Nephron progenitor cell (in vitro differentiated cells): ENCODE measurements at places on chromosomes 4 and X.
A peak's percentile ranks its signal among the peaks of the same experiment; 100 is the strongest.

GRCh38 chr4:181301735-181302710 is 941.2 kb upstream of the TENM3 start:
- peak; percentile 55 for DNase-seq

- no peak for DNase-seq
Measured at GRCh38 chrX:43121637-43122036, 343.7 kb upstream of the PPP1R2C start.

DNA sequence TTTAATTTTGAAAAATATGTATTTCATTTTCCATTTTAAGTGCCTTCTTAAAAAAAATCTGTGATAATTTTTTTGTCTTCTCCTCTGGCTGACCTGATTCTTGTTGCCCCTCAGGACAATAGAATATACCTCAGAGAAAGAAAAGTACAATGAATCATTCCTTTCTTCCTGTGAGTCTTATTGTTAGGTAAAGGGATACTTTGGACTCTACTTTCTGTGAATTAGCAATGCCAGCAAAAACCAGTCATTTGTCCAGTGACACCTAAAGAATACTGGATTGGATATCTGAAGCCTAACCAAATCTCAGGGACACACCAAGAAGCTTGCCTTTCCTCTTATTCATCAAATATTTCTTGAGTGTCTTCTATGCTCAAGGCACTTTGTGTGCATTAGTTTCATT is 102.1 kb downstream of the AREG start:
- DNase-seq = no peak

DNA sequence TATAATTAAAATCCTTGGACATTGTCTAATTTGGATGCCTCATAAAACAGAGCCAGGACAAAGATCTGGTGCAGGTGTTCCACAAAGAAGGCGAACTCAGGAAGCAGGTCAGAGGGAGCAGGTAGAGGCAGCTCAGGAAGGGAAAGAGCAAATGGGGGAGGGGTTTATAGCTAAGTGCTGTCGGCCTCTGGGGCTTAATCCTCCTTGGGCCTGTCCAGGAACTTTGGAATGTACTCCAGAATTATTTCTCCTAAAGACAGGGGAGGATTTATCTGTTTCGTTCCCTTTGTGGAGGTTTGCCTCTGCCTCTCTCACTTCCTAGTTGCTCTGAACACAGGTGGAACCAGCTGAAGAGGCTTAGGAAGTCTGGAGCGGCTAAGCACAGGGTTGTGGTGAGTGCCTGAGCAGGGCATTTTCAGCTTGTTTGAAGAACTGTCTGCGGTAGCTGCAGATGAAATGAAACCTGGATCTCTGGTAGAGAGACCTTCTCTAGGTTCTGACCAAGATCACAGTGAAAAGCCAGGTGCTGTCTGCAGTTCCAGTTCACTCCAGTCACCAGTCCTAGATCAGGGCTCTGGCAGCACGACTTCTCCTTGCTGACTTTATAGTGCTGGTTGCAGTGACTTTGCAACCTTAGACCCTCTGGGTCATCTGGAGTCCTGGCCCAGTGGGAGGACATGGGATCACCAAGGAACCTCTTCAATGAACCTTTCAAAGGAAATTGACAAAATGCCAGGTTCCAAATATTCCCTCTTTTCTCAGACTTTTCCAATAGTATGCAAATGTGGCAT is 519.2 kb downstream of the PCDH10 start:
- DNase-seq = no peak

DNA sequence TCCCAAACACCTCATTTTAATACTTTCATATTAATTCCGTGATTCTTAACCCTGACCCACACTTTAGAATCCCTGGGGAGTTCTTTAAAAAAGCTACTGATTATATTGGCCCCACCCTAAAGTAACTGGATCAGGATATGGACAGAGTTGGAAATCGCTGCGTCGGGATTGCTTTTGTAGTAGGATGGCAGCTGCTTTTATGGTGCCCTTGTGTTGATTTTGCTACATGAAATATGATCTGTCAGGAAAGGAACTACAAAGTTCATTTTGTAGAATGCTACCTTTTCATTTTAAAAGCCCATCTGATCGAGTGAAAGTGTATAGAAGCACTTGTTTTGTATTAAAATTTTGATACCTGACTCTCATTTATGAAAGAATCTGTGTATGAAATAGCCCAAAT is 43.6 kb downstream of the TMEM131L start:
- DNase-seq = no peak

GRCh38 chrX:153861151-153861550 is 24.8 kb downstream of the L1CAM start:
- no peak for DNase-seq

DNA sequence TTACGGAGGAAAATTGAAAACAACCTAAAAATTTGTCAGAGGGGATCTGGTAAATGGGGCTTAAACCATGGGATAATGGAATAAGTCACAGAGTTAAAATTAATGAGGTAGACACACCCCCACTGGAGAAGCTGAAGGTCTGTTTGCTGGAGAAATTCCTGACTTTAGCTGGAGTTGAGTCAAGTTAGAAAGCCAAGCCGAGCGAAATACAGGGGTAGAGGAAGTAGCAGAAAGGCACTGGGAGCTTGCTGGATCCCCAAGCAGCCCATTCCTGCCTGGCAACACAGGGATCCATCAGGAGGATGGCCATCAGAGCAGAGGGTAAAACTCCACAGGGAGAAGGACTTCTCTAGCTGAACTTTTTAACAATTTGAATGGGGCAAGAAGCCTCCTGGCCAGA is 163.8 kb downstream of the ATRX start:
- no peak for DNase-seq

- DNase-seq = no peak
Measured at GRCh38 chr4:136898590-136899248, 633.6 kb downstream of the PCDH18 start.

DNA sequence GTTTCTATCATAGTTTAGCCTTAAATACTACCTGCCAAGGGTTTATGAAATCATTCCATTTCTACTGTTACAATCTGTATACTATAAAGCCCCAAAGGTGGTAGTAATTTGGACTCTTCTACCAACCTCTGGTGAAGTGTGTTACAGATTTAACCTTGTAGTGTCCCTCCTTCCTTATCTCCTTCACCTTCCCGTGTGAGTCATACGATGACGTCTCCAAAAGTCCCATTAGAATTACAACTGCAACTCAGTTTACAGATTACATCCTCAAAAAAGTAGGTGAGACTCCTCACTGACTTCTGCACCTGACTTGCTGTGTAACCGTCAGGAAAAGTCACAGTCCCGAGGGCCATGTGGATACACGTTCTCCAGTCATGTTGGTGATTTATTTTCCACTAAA is 219.0 kb downstream of the DCTD start:
- DNase-seq = no peak

GRCh38 chr4:159240046-159240445 is 137.2 kb downstream of the RAPGEF2 start:
- DNase-seq = no peak

DNA sequence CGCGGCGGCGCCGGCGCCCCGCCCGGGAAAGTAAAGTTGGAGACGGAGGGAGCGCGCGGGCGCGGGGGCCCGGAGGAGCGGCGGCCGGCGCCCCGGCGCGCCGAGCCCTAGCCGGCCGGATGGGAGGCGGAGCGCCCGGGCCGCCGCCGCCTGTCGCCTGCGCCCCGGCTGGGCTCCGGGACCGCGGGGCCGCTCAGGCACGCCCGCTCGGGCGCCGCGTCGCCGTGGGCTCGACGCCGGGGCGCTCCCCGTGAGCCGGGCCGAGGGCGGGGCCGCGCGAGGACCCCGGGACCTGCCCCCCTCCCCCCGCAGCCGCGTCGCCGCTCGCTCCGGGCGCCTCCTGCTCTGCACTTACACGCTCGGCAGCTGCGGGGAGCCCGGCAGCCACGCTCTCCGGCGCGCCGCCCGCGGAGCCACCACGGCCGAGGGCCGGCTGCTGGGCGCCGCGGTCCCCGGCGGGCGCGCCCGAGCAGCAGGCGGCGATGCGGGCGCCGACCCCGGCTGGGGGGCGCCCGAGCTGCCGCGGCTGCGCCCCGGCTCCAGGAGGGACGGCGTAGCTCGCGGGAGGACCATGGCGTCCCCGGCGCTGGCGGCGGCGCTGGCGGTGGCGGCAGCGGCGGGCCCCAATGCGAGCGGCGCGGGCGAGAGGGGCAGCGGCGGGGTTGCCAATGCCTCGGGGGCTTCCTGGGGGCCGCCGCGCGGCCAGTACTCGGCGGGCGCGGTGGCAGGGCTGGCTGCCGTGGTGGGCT is at the start of gene ADRA2C:
Gene ADRA2C, plus strand, starts transcription at position 350 of the 749 bp plus-strand sequence. Its CDS starts 222 bp downstream, at position 572.
- peak; percentile 64 for DNase-seq

DNA sequence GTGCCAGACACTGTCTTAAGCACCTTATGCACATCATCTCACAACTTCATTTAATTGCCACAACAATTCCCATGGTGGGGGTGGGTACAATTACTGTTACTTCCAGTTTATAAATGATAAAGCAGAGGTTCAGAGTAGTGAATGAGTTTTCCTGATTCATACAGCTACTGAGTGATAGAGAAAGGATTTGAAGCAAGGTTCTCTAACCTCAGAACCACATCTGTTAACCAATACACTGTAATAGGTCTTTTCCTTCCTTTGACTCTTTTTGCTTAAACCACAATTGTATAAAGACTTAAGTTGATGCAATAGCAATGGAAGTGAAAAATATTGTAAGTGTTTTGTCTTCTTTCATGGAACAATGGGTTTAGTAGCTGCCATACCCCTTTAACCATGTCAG is 43.5 kb upstream of the PAK3 start:
- no peak for DNase-seq

GRCh38 chrX:20231598-20231997 is 35.1 kb downstream of the RPS6KA3 start:
- no peak for DNase-seq

DNA sequence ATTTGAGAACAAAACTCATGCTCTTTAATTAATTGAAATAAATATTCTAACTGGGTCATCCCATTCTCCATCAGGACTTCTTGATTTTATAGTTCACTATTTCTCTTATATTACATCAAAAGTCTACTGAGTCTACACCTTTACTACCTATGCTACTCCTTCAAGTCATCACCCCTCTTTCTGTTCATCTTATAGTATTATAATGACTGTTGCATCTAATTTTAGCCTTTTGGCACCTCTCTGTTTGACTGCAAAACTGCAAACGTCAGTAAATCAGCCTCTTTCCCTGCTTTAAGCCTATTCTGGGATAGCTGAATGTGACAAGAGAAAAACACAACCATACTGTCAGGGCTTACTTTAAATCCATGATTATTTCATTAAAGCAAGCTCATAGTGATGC is 639.1 kb downstream of the GABRG1 start:
- DNase-seq = no peak

DNA sequence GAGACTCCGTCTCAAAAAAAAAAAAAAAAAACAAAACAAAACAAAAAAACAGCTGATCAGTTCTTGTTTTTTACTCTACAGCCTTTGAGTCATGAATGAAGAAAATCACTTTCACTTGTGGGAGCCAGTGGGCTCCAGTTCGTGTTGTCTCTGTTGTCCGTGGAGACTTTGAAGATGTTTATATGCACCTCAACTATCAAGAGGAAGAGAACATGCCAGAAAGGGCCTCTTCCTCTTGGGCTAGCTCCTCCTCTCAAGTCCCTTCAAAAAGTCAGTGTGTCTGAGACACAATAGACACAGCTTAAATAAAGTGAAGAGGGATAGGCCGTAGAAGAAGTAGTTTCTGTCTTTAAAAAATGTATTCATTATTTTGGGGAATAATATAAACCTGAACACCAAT is 182.7 kb downstream of the KDR start:
- DNase-seq = no peak

DNA sequence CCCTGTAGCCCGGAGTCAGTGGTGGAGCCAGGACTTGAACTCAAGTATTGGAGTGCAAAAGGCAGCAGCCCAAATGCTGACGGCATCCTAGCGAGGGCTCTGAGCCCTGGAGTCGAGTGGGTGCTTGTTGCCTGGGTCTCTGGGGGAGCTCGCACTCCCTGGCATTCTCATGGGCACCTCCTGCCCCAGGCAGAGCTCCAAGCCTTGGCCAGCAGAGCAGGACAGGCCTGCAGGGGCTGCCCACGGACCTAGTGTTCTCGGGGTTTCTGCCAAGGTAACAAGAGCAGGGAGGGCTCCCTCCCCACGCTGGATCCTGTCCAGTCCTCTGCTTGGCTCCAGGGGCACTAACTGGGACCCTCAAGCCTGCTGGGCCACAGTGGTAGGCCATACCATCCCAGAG is 17.6 kb upstream of the WFS1 start:
- no peak for DNase-seq

- peak; percentile 91 for DNase-seq
Measured at GRCh38 chrX:34656842-34657725, at the start of gene TMEM47. TSS of gene TMEM47 (minus strand) at chrX:34657285. CDS start at chrX:34657029, 256 bp downstream.

- no peak for DNase-seq
Measured at GRCh38 chr4:189002475-189002874, 863.2 kb downstream of the TRIML1 start.

- no peak for DNase-seq
Measured at GRCh38 chrX:10989386-10989785, 121.7 kb upstream of the HCCS start.

DNA sequence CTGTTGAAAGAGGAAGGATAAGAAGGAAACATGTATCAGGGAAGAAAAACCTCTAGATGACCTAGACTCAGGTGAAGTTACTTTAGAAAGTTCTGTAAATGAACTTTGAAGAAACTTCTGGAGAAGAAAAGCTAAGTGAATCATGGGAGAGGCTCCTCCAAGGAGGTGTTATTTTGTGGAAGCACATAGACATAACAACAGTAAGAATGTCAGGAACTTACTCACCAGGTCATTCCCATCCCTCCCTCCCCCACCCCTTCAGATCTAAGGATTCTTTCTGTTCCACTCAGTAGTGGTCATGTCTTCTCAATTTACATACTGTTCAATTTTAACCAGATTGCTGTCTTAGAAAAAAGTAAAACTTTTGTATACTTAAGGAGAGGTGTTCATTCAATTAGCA is 310.5 kb upstream of the DDX53 start:
- DNase-seq = no peak

GRCh38 chr4:2260344-2261109 is 1.4 kb downstream of the MXD4 start:
- no peak for DNase-seq

DNA sequence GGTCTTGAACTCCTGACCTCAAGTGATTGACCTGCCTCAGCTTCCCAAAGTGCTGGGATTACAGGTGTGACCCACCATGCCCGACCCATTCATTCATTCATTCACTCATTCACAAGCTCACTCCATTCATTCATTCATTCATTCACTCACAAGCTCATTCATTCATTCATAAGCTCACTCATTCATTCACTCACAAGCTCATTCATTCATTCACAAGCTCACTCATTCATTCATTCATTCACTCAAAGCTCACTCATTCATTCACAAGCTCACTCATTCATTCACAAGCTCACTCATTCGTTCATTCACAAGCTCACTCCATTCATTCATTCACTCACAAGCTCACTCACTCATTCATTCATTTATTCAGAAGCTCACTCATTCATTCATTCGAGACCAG is 198.6 kb downstream of the SHOX start:
- no peak for DNase-seq

DNA sequence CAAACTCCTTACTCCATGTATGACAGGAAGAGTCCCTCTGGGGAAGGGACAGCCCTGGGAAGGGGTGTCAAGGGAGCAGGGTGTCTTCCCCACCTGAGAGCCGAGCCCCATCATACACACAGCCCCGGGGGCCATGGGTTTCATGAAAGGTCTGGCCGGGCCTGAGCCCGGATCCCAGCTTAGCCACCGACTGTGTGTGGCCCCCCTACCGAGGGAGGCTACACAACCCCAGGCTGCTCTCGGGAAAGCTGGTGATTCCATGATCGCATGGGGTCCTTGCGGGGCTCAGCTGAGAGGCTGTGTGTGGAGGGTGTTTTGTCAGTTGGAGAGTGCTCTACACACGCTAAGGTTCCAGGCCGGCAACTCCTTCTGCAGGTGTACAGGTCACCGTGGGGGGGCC is 55.6 kb downstream of the SORCS2 start:
- DNase-seq = no peak
